ENCODE measurements at places on chromosomes 2 and 18.

DNA sequence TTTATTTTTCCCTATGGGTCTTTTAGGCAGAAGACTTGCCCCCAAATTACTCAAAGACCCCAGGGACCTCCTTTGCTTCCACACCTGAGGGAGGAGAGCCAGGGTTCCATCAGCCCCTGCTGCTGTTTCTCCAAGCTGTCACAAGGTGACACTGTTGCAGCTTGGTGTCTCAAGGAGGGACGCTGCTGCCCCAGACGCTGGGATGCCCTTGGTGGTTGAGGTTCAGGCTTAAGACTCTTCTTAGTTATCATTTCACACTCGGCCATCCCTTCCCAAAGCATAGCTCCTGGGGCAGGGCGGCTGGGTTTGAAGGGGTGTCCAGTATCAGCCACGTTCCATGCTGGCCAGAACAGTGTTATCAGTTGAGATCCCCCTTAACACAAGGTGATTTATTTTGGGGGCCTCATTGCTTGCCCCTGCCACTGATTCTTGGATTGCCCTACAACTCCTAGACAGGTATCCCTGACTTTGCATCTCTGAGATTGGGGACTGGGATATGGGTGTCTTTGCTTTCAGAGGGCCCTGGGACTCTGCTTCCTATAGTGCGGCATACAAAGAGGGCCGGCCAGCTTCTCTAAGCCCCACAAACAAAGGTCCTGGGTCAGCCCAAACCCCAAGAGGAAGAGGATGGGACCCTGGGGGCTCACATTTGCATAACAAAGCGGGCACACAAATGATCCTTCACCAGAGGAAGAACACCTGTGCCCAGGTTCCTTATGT is 22.7 kb downstream of the GPR55 start:
- peak; percentile 71 for DNase-seq

DNA sequence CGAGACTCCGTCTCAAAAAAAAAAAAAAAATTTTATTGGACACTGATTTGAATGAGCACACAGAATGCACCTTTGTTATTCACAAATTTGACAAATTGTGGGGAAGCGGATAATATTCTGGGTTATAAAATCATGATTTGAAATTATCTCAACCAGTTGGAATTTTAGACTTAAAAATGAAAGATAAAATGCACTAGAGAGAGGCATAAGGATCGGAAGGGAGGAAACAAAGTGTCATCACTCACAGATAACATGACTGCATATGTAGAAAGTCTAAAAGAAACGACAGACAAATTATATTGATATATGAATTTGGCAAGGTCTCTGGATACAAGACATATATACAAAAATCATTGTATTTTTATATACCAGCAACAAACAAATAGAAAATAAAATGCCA is 70.6 kb downstream of the CD28 start:
- no peak for DNase-seq

DNA sequence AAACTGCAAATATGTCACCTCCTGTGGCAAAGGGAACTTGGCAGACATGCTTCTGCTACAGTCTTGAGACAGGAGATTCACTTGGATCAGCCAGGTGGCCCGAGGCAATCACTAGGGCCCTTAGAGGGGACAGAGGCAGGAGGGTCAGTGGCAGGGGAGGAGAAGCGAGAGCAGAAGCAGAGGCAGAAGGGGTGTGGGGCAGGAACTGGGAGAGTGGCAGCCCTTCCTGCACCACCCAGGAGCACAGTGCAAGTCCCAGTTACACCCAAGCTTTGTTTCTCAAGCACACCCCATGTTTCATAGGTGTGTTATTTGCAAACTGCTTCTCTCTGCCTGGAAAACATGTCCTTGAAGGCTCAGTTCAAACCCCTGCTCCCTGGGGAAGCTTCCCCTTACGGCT is 309.7 kb upstream of the MYT1L start:
- no peak for DNase-seq

GRCh38 chr2:3037196-3038194 is 340.1 kb downstream of the EIPR1 start:
- no peak for DNase-seq

GRCh38 chr2:114368705-114369104 is 73.7 kb upstream of the DPP10 start:
- no peak for DNase-seq

DNA sequence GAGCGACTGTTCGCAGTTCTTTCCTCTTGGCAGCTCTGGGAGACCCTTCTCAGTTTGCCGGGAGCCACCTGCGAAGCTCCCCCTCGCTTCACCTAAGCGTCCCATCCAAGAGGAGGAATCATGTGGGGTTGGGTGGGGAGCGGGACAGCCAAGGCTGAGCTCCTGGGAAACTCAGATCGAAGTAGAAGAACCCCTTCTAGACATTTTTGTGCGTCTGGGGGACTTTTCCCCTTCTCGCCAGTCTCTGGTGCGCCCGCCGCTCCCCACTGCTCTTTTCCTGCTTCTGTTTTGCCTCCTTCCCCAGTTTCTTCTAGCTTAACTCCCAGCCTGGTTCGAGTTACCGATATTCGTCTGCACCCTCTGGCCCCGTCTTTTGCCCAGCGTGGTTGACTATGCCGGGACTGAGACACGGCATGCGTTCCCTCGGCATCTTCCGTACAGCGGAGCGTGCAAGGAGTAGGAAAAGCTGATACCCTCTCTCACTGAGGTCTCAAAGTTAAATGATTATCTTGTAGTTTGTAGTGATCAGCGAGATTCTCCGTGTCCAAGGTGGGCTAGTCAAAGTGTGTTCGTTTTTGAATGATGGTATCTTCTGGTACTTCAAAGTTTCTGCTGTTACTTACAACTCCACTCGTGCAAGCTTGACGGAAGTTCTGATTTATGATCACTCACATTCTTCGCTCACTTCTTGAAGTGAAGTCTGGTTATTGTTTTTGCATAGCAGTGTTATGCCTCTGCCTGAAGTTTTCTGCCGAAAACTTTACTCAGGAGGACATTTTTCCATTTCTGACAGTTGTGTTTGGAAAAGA is 664 bp downstream of the CAMKMT start:
- peak; percentile 48 for DNase-seq

- DNase-seq, result no peak
Measured at GRCh38 chr18:50633992-50634391, 74.1 kb downstream of the MAPK4 start.

GRCh38 chr18:32174719-32175118 is 15.1 kb upstream of the MEP1B start:
- no peak for DNase-seq

DNA sequence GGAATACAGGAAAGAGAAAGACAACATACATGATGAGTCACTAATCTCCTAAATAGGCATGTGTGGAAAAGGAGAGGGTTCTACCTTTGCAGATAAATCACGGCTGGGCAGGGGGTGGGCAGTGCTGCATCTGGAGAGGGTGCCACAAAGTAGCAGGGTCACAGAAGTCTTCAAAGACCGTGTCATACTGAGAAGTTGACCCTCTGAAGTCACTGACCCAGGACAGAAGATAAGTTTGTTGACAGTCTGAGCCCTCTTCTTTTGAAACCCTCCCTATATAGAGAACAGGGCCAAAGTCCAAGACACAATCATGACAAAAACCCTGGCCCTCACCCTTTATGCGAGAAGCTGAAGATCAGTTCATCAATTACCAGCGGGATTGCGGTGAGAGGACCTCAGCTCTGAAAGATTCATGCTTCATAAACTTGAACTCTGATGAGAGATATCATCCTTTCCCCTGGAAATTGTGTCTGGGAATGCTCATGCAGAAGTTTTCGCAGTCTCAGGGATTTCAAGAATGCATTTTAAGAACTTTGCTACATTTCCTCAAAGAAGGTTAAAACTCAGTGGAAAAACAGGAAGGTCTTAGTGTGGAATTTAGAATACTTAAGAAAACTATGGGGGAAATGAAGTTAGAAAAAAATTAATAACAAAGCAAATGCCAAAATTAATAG is 129.5 kb downstream of the FAM124B start:
- DNase-seq, result no peak

GRCh38 chr2:168179592-168179991 is 67.8 kb downstream of the STK39 start:
- DNase-seq, result no peak

DNA sequence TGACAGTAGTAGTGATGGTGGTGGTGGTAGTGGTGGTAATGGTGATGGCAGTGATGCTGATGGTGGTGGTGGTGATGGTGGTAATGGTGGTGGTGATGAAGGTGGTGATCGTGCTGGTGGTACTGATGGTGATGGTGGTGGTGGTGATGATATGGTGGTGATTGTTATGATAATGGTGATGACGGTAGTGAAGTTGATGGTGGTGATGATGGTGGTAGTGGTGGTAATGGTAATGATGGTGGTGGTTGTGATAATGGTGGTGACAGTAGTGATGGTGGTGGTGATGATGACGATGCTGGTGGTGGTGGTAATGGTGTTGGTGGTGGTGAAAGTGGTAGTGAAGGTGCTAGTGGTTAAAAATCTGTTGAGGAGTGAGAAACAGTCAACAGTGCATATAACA is 125.6 kb downstream of the AFF3 start:
- DNase-seq, result no peak

- no peak for DNase-seq
Measured at GRCh38 chr2:121902171-121902591, 146.7 kb downstream of the TSN start.

GRCh38 chr2:216687646-216688045 is 7.7 kb downstream of the IGFBP5 start:
- no peak for DNase-seq

DNA sequence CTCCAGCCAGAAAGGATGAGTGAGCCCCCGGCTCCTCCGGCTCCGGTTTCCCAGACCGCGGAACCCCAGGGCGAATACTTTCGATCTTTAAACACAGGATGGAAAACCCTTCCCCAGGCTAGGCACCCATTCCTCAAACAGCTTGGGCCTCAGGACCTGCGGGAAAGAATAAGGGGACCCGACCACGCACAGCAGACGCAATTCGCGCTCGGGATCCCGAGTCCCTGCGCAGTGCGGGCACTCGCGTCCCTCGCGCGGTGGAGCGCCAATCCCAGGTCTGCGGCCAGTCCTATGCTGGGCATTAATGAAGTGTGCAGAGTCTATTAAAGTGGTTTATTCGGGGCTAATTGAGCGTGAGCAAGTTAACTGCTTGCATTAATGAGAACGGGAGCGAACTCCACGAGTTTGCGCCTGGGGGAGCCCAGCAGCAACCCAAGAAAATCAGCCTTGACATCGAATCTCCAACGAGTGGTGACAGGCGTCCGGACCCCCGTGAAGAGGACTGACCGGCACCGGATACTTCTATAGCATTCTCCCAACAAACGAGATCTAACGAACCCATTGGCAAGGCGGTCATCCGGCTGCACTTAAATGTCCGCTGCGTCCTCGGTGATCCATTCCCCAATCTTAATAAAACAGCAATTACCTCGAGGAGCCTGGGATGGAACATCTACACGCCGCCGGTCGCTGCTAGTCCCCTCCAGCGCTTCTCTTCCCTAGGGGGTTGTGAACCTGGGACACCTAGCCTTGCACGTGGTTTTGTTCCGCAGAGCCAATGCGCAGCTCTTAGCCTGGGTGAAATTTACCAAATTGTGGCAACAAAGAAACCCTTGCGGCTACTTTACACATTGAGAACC is 1.6 kb downstream of the OSR1 start:
- no peak for DNase-seq

GRCh38 chr18:49601211-49601610 is 39.4 kb downstream of the LIPG start:
- DNase-seq, result no peak

DNA sequence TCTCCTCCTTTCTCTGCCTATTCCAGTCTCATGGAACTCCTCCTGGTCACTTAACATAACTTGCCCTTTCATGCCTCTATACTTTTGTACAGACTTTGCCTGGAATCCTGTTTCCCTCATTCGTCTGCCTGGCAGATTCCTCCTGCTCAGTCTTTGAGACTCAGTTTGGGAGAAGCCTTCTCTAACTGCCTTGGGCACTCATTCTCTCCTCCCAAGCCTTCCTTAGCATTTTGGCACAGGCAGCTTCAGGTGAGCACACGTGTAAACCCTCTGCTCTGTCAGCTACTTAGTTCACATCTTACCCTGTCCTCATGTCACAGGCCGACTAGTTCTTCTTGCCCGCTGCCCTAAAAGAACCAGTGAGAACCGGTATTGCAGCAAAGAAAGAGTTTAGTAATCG is 6.0 kb upstream of the FAM98A start:
- no peak for DNase-seq

GRCh38 chr2:104408266-104408665 is 445.6 kb upstream of the POU3F3 start:
- no peak for DNase-seq

DNA sequence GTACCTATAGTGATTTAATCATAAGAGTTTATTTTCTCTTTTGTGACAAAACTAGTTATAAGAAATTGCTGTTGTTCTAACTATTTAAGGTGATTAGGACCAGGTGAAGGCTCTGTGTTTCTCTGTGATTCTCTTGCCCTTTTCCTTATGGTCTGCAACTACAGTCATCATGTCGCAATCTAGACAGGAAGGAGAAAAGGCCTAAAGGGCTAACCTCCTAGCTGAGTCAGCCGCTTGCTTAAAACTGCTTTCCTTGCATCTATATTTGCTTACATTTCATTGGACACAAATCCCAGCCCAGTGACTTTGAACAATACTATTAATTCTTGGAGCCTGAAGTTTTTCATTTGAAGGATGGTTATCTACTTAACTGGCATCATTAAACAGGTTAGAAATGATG is 93.1 kb downstream of the PIK3C3 start:
- DNase-seq, result peak; percentile 40

GRCh38 chr18:76394780-76395476 is 100.1 kb downstream of the ZNF516 start:
- DNase-seq, result peak; percentile 47

GRCh38 chr2:17674817-17675216 is 78.8 kb downstream of the SMC6 start:
- no peak for DNase-seq

DNA sequence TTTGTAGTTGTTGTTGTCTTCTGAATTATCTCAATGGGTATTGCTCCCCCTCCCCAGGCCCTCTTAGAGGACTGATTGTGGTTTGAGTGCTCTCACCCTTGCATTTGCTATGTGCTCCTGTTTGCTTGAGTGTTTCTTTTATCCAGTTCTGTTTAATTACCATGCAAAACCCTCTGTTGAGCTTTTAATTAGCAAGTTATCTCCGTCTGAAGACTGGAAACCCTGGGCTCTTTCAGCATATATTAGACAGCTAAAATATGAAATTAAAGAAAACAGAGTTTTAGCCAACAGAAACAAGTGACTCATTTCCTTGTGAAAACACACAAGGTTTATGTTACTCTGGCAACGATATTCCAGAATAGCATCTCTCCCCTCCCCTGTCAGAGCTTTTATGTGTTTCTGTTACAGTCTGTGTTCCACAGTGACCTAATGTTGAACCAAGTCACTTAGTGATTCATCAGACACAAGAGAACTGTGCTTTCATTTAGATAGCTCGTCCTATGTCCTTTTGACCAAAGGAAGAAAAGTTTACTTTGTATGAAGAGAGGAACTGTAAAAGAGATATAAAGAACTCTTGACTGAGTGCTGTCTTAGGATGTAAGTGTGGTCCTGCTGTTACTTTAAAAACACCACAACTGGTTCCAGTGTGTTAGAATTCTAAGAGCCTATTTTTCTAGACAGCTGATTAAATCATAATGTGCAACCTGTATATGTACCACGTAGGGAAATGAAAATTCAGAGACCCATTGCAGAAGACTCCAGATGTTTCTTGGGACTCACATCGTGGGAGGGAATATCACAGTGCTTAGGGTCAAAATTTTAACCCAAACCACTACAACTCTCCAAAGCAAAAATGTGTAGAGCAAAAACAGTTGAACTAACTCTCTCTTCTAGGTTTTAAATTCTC is 172.8 kb upstream of the RBMS1 start:
- DNase-seq, result peak; percentile 86
